ENCODE measurements at places on chromosomes 11 and 22.

- no peak for DNase-seq
These were observed 18.1 kb downstream of the SLC6A5 start for GRCh38 chr11:20617346-20618005.

DNA sequence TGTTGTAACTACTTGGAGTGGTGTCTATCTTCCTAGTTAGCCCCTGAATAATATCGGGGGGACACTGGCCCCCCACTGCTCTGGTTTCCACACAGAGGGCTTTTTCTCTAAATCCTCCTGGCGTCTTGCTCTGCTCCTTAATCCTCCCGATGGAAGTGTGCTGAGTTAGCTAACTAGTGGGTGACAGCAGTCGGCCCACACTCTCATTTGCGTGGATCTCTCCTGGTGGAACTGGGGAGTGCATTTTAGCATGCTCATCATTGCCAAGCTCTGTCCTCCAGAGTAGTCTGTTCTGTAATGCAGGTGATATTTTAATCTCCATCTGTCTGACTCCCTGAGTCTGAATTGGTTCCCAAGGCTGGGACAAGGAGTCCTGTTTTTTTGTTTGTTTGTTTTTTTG, 46.1 kb upstream of the RASSF10 start:
- DNase-seq: no peak

GRCh38 chr11:38182126-38182866, 1584.3 kb upstream of the RAG2 start:
- no peak for DNase-seq

DNA sequence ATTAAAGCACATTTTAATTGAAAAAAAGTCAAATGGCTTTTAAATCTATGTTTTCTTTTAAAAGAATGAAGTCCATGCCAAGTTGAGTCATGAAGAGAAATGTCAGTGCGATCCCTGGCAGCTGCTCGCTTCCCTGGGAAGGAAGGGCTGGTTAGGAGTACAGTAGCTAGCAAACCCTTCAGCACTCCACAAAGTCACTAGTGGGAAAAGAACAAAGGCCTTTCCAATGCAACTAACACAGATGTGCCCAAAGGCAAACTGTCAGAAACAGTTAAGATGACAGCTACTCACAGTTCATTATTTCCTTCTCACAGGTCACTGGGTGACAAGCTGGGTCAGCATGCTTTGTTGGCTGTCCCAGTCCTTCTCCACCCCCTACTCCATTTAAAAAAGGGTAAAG, 308.7 kb downstream of the DCDC1 start:
- DNase-seq: no peak

DNA sequence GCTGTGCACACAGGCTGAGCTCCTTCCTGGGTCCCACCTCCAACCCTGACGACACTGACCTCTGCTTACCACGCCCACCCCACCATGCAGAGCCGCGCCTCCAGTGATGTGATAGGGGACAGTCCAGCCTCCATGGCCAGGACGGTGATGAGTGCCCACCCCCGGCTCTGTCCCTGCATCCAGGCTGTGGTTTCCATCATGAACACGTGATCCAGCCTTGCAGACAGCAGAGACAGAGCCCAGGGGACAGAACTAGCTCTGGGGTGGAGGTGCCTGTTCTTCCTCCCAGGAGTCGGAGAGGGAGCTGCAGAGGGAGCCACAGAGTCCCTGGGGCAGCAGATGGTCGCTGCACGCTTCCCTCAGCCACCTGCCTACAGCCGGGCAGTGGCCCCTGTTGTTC, 42.6 kb upstream of the IGSF9B start:
- no peak for DNase-seq

- no peak for DNase-seq
These were observed 80.1 kb downstream of the PRMT3 start for GRCh38 chr11:20467487-20468185.

GRCh38 chr11:74444173-74444826, 23.0 kb downstream of the KCNE3 start:
- no peak for DNase-seq

GRCh38 chr11:95182397-95182796, 48.6 kb downstream of the SESN3 start:
- DNase-seq: no peak

- no peak for DNase-seq
These were observed 77.5 kb upstream of the ALX4 start for GRCh38 chr11:44387415-44387814.

GRCh38 chr11:120105576-120105975, 32.3 kb downstream of the TRIM29 start:
- no peak for DNase-seq

- DNase-seq: no peak
These were observed 125.6 kb downstream of the TRPC6 start for GRCh38 chr11:101458161-101458560.

- DNase-seq: no peak
These were observed 121.5 kb downstream of the CCDC34 start for GRCh38 chr11:27241311-27242122.

Data from NCI-H526 treated with DMSO at 0.1 percent for 48 hours (cell line).